Midbrain (tissue), 1 donor: ENCODE measurements at places on chromosomes 4 and X.

DNA sequence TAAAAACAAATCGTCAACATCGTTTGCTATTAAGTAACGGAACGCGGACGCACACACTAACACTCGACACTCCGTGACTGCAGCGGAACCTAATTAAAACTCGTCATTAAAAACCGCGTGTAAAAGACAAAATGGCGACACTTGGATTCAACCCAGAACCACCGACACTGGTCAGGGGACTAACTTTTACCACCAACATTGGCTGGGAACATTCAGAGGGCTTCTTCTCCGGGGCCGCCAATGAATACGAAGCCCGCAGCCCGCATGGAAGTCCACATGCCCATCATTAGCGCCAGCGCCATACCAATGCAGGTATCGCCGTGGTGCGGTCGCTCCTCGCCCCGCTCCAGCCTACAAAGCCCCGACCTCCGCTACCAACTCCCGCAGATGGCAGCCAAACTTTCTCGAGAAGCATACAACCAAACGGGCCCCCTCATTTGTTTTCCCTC lies 498 bp downstream of the RBMX start:
- no peak for DNase-seq

- no peak for DNase-seq
Observed at GRCh38 chrX:72576141-72576894, 3.7 kb upstream of the HDAC8 start.

DNA sequence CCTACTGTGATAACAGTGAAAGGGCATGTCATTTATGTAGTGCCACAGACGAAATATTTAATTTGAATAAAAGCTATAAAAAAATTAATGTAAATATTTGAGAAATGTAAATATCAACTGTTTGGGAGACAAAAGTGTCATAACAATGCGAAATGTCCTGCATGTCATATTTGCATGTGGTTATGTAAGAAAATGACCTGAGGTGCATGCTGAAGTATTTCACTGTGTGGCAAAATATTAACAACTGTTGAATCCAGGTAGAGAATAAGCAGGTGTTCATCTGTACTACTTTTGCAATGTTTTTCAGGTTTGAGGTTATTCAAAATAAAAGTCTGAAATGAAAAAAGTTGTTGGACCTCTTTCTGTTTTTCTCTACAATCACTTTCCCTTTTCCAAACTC lies 30.9 kb downstream of the PROM1 start:
- no peak for DNase-seq

DNA sequence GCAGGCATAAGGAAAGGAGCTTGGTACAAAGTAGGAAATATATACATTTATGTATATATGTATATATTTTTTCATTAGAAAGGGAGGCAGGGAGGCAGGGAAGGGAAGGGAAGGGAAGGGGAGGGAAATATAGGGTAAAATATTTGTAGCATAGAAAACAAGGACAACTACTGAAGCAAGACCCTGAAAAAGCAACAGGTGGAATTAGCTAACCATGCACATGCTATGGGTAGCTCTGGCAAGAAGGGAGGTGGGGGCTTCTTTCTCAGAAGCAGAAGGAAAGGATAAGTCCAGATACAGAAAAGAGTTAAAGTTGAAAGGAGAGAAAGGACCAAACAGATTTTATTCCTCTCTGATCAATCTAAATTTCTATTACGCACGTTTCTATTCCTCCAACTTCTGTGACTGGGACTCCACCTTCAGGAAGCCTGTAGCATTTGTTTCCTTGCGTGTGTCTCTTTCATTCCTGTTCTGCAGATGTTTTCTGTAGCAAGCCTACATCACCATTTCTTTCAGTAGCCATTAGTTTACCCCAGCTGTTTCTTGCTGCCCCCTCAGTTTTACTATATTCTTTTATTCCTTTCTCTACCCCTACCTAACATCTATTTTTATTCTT lies 82.9 kb downstream of the OR13H1 start:
- DNase-seq, result no peak

DNA sequence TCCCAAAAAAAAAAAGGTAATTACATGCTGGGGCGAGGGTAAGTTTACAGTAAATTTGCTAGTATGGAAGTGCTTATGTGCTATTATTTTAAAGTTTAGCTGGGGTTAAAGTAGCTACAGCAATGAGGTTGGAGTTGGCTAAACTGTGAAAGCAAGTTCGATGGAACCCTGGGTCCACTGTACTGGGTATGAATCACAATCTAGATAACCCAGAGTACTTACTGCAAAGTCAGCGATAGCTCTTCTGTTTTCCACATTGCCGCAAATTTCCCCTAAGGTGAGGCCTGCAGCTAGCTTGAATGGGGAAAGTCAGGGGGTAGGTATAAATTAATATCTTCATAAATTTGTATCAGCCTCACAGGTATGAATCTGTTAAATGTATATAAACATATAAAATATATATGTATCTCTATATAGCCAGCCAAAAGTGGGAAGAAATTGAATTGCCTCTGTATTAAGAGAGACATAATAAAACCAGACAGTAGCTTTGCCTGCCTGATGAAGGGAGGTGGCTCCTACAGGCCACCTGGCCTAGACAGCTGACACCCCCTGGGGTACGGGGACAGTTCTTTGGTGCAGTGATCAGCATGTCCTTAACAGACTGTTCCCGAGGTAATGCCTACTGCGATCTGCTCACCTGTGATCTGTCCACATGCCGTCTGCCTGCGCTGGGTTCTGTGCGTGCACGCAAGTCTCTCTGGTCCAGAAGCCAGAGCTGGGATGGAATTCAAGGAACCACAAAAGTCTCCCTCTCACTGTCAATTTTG lies 30.6 kb downstream of the CLRN2 start:
- DNase-seq, result no peak

GRCh38 chrX:114065577-114066223 lies 518.2 kb upstream of the HTR2C start:
- DNase-seq, result no peak
